ENCODE measurements at places on chromosomes 2 and 18. TPM values are rescaled to one million over a fixed set of nuclear protein-coding genes. Genes with fewer than 3 reads are reported as not detected.

TPO gene
- total RNA-seq: 1.4 TPM

SATB2 gene
- total RNA-seq: 11.8 TPM

EVX2 gene
- 1.2 TPM for total RNA-seq

IL1RL2 gene
- total RNA-seq: 1.4 TPM

SMYD1 gene
- total RNA-seq: 3.7 TPM

MLPH gene
- 393 TPM for total RNA-seq

LBH gene
- total RNA-seq: 33.3 TPM

PAIP2B gene
- total RNA-seq: 5.9 TPM

NPHP1 gene
- 5.2 TPM for total RNA-seq

UGT1A6 gene
- 0.85 TPM for total RNA-seq

MROH2A gene
- total RNA-seq: 2.3 TPM

DAPL1 gene
- 19.0 TPM for total RNA-seq

G6PC2 gene
- not detected for total RNA-seq

DCC gene
- total RNA-seq: 0.55 TPM

COL3A1 gene
- total RNA-seq: 121 TPM

CERKL gene
- total RNA-seq: 3.9 TPM

CKAP2L gene
- total RNA-seq: 3.1 TPM

SNTG2 gene
- 2.0 TPM for total RNA-seq

PLCD4 gene
- total RNA-seq: 1.1 TPM
